Stimulated activated CD4-positive, alpha-beta T cell treated with anti-CD3 and anti-CD28 coated beads, Interleukin-1b, Interleukin-23, amount 100 ng/mL, for 1 hour (primary cell): ENCODE measurements at places on chromosomes 1 and 21.

GRCh38 chr1:11134251-11134897 is 34.7 kb upstream of the EXOSC10 start:
- DNase-seq = no peak

- no peak for DNase-seq
Measured at GRCh38 chr1:192762265-192762664, 46.6 kb upstream of the RGS2 start.

DNA sequence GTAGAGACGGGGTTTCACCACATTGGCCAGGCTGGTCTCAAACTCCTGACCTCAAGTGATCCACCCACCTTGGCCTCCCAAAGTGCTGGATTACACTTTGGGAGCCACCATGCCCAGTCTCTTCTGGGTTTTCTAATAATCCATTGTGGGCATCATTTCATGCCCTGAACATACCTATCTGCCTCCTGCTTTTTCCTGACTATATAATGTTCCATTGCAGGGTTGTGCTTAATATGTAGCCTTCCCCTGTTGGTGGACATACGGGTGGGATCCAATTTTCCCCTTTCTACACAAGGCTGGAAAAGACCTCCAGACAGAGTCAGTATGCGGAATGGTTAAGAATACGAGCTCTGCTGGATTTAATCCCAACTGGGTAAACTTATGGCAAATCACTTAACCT is 3.5 kb upstream of the ZNF683 start:
- no peak for DNase-seq

DNA sequence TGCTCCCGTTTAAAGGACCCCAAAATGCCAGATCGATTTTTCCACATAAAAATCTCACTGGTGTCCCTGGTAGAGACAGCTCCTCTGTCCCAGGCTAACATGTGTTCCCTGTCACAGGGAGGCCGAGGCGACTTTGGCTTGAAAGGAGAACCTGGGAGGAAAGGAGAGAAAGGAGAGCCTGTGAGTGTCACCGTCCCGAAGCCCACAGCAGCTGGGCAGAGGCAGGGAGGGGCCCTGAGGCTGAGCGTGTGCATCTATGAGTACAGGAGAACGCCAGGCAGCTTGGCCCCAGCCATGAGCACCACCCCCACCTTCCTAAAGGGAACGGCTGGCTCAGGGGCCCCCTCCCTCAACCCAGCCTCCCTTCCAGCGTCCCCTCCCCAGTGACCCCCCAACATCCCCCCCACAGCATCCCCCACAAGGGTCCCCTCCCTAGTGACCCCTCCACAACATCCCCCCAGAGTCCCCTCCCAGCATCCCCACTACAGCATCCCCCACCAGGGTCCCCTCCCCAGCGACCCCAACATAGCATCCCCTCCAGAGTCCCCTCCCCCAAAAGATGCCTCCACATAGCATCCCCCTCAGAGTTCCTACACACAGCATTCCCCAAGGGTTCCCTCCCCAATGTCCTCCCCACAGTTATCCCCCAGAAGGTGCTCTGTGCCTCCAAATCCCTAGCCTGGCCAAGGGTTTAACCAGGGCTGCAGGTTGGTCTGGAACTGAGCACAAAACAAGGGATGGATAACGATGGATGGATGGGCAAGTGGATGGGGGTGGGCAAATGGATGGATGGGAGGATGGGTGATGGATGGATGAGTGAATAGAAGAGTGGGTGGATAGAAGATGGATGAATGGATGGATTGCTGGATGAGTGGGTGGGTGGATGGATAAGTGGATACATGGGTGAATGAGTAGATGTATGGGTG is 25.1 kb downstream of the COL6A2 start:
- DNase-seq = no peak

- DNase-seq = no peak
Measured at GRCh38 chr1:113128116-113128515, 55.1 kb downstream of the LRIG2 start.
